ENCODE measurements at places on chromosomes 2 and 18. TPM values are rescaled to one million over a fixed set of nuclear protein-coding genes. Genes with fewer than 3 reads are reported as not detected.

The METAP1D gene
- 16.4 TPM for total RNA-seq

The TUBA4B gene
- total RNA-seq = not detected

The TEKT4 gene
- not detected for total RNA-seq

The PSMA8 gene
- total RNA-seq = 0.23 TPM

The ETAA1 gene
- 27.6 TPM for total RNA-seq

The ZAP70 gene
- not detected for total RNA-seq

The PHLPP1 gene
- total RNA-seq = 6.6 TPM

The ANKRD62 gene
- total RNA-seq = not detected

DNA sequence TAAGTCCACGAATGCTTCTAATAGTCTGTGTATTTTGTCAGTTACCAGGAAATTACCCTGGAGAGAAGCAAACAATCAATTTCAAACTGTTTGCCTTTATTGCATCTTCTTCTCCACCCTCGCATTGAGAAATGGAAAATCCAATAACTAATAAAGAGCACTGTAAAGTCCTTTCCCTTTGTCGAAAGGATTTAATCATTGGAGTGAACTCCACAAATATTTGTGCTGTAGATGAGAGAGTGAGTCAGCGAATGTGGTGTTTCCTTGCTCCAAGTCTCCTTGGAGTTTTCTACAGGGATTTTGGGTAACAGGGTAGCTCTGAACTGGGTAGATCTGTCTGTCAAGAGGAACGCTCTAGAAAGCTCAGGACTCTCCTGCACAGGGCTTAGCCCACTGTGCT is 240.2 kb downstream of the KCNS3 start:
- peak; percentile 35 for DNase-seq

- DNase-seq = no peak
These were observed 60.0 kb downstream of the SLC16A14 start for GRCh38 chr2:230008708-230009066.

DNA sequence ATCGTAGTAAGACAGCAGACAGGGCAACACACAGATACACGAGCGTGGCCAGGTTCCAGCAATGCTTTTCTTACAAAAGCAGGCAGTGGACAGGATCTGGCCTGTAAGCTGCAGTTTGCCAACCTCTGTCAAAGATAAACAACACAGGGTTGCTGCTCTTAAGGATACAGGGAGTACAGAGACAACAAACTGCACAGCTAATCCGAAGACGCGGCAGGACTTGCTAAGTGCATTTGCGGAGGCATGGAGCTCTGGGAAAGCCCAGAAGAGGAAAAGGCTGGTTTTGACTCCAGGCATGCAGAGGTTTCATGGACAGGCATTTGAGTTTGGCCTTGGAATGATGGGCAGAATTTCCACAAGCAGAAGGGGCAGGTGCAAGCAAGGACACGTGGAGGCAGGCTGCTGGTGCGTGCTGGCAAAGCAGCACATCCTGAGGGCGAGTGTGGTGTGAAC is 24.4 kb downstream of the SERTAD2 start:
- DNase-seq = no peak

- no peak for DNase-seq
These were observed 456.5 kb upstream of the SOX11 start for GRCh38 chr2:5235701-5236100.

DNA sequence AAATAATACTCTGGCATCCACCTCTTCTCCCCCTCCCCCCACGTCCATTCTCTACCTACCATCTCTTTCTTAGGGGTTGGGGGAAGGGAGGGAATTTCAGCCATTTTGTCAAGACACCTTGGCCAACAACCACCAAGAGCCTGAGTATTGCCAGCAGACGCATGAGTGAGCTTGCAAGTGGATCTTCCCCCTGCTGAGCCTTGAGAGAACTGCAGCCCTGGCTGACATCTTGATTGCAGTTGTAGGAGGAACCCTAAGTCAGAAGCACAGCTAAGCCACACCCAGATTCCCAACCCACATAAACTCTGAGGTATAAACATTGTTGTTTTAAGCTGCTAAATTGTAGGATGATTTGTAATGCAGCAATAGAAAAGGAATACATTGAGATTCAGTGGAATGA is 165.6 kb downstream of the TMEFF2 start:
- DNase-seq = peak; percentile 32

- DNase-seq = no peak
These were observed 132.0 kb downstream of the ZNF804A start for GRCh38 chr2:184730288-184730687.

DNA sequence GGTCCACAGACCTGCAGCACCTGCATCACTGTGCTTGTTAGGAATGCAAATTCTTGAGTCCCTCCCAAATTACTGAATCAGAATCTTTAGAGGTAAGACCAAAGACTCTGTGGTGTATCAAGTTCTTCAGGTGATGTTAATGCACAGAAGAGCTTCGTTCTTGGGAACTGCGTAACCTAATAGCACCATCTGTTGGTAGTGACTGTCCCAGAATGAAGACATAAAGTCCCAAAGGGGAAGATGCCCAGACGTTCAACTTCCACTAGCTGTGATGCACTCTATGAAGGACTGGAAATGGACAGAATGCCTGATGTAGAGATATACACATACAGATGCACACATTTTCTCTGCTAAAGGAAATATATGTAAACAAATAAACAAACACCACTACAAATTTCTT is 576.0 kb downstream of the LRP1B start:
- DNase-seq = no peak

DNA sequence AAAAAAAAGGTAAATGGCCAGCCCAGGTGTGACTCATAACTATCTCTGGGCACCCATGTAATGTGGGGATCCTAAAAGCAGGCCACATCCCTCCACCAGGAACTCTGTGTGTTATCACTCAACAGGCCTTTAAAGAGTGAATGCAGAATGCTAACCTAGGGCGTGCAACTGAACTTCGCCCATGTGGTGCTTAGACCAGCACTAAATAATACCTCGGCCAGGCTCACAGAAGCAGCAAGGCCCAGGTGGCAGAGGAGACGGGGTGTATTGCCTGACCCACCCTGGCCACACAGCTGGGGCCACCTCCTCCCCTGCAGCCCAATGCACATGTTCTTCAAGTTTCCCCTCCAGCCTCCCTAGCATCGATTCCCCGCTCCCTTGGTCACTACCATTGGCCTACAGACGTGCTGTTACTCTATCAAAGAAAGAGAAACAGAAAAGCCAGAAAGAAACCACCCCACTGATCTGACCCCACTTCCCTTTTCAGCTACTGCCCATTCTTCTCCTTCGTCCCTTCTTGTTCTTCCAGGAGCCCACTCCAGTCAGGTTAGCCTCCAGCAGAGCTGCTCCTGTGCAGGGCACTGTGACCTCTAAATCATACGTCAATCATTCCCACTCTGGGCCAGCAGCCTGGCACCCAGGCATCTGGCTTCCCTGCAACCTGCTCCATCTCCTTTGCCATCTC is 22.0 kb downstream of the FAM178B start:
- no peak for DNase-seq

DNA sequence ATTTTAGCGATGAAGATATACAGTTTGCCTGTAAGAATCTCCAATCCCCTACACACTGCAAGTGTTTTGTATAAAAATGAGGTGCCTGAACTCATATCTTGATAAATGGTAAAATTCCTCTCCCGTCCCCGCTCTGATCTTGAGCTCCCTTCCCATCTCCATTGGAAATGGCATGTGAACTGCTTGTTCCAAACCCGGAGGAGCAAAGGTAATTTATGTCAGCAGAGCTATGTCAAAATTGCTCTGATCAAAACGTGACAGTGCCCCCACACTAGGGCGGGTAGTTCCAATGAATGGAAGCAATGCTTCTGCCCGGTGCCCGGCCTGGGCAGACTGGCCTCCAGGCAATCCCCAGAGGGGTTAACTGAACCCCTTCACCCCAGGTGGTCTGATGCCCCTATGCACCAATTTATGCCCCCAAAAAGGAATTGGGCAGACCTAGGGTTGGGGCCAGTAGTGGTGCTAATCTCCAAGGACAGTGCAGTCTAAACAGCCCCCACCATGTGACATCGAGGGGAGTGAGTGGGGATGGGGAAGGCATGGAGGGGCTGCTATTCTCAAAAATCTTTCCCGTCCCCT is 3.6 kb upstream of the GMPPA start:
- DNase-seq = no peak

GRCh38 chr2:83689402-83689801 is 769.7 kb downstream of the SUCLG1 start:
- no peak for DNase-seq

GRCh38 chr2:10544252-10544651 is 96.1 kb upstream of the ODC1 start:
- no peak for DNase-seq

DNA sequence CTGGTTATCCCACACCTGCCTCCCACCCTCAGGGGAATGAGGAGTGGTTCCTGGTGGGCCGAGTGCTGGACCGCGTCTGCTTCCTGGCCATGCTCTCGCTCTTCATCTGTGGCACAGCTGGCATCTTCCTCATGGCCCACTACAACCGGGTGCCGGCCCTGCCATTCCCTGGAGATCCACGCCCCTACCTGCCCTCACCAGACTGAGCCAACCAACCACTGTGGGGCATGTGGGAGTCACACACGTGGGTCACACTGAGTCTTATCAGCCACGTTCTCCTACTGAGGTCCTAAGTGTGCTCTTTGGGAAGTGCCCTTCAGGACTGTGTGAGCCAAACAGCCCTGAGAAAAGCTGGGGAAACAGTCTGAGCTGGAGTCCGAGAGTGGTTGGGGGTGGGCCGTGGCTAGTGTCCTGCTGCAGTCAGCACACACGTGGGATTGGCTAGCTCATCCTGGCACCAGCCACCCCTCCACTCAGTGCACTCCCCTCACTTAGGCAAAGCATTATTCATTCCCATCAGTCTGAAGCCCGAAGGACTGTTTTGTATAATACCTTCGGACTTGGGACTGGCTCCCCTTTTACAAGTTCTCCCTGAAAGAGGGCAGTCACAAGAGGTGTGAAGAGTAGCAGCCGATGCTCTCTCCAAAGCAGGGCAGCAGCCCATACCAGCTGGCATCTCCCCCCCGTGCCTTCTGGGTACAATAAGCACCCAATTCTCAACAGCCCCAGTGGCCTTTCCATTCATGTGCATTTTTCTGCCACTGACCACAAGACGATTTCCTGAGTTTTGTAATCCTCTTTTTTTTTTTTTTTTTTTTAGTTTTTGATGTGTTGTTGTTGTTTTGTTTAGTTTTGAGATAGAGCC is 4.6 kb downstream of the TIGD1 start:
- DNase-seq = no peak

DNA sequence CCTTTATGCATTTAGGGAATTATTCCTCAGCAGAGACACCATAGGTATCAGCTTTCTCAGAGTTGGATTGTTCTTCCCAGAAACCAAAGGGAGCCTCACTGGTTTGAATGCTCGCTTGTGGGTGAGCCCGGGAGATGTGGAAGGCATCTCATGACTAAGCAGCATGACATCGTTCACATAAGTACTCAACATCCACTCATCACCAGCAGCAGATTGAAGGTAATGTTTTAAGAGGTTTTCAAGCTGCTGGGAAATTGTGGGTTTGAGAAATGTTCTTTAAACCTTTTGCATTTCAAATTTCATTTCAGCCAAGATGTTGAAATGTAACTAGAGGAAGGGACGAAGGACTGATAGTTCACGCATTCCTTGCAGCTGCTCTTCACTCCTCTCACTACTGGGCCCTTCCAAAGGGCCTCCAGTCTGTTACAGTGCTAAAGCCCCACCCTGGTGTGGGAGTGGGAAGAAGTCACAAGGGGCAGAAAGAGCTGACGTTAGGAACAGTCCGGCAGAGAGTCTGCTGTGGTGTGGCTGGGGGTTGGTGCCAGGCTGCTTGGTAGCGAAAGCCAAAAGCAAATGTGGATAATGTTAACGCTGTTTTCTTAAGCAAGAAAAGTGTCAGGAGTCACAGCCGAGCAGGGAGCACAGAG is 324.5 kb upstream of the EPHA4 start:
- DNase-seq = peak; percentile 62

- DNase-seq = no peak
These were observed 81.6 kb downstream of the PXDN start for GRCh38 chr2:1662606-1663180.

DNA sequence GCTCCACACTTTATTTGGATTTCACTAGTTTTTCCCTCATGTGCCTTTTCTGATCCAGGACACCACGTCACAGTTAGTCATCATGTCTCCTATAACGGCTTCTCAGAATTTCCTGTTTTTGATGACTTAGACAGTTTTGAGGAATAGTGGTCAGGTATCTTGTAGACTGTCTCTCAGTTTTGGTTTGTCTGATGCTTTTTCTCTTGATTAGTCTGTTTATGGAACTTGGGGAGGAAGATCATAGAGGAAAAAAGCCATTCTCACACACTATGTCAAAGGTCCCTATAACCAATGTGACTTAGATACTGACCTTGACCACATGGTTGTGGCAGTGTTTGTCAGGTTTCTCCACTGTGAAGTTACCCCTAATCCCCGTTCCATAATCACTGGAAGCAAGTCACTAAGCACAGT is 89.0 kb downstream of the RAPH1 start:
- no peak for DNase-seq

GRCh38 chr2:33116799-33117198 is 170.0 kb downstream of the LTBP1 start:
- DNase-seq = no peak

- DNase-seq = no peak
These were observed 353 bp upstream of the NUP35 start for GRCh38 chr2:183123959-183124221.

DNA sequence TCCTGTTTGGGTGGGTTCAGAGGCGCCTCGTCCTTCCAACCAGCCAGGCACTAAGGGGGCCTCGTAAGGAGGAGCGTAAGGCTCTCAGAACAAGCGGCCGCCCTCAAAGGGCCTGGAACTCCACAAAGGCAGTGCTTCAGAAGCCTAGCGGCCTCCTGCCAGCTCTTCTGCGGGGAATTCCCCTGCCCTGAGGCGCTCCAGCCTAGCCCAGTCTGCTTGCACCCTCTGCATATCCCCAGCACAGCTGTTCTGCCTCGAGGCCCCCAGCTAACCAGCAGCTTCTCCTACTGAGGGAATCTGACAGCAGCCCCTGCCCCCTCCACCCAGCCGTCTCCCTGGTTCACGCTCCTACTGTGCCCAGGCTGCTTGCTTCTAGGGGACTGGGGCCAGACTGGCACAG is 265.9 kb downstream of the TFCP2L1 start:
- no peak for DNase-seq

- no peak for DNase-seq
These were observed 256.9 kb downstream of the CDH19 start for GRCh38 chr18:66346833-66347588.
